ENCODE measurements at places on chromosomes 6 and 20.
A peak's percentile ranks its signal among the peaks of the same experiment; 100 is the strongest.

- peak; percentile 97 for DNase-seq
Observed at GRCh38 chr6:113694278-113695077, 162.7 kb upstream of the MARCKS start.

DNA sequence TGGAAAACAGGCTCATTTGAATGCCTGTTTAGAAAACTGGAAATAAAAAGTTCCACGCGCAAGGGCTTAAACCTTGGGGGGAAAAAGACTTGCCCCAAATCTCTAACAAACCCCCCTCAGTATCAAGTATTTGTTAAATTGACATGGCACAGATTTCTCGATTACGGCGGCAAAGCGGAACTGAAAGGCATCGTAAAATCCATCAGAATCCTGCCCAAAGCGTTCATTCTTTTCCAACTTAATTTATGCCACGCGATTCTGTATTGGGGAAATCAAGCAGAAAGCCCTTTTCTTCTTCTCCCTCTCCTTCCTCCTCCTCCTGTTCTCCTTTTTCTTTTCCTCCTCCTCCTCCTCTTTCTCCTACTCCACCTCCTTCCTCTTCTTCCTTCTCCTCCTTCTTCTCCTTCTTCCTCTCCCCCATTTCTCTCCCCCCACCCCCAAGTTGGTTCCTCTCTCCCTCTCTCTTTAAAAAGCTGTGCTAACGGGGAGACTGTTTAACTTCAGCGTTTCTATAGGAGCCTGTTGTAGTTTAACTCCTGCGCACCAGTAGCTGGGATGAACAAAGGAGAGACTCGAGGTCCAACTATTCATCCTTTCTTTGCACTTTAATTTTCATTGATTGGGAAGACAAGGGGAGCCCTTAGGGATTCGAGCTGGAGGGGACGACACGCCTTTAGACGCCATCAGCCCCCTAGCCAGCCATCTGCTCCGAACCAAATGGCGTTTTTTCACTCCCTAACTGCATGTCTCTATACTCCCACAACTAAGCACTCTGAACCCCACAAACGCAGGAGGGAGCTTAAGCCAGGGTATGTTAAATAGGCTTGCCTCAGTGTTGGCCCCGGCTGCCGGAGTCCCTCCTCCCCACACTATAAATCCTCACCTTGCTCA lies 2.7 kb upstream of the DLL1 start:
- no peak for DNase-seq

GRCh38 chr20:53872561-53873229 lies 197.7 kb downstream of the BCAS1 start:
- no peak for DNase-seq

DNA sequence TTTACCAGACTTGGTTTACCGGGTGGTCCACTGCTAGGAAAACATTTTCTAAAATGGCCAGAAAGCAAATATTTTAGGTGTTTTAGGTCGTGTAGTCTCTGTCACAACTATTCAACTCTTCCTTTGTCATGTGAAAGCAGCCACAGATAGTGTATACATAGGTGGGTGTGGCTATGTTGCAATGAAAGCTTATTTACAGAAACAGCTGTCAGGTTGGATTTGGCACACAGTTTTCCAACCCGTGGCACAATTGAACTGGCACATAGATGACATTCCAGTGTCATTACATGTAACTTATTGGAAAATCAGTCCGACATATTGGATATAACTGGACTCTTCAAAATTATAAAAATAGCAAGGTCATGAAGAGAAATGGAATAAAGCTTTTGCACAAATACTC lies 68.9 kb upstream of the KCNQ5 start:
- no peak for DNase-seq
